Stimulated activated CD4-positive, alpha-beta T cell treated with anti-CD3 and anti-CD28 coated beads, Interleukin-2, amount 100 ng/mL, for 4 hours (primary cell): ENCODE measurements at places on chromosomes 3 and 15.

DNA sequence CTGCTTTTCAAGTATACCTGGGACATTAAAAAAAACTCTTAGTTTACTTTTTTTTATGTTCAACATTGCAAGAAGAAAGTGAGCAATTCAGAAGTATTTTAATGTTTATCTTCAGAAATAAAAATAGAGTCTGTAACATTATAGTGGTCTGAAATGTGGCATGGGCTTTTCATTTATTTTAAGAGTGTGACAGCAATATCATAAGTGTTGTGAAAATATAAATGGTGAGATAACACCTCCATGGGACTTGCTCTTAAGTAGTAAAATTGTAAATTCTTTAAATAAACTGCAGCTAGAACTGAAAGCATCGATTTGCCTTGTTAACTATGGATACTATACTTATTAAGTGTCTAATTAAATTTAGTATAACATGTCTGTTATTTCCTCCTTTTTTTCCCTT lies 48.8 kb upstream of the ZCWPW2 start:
- no peak for DNase-seq

DNA sequence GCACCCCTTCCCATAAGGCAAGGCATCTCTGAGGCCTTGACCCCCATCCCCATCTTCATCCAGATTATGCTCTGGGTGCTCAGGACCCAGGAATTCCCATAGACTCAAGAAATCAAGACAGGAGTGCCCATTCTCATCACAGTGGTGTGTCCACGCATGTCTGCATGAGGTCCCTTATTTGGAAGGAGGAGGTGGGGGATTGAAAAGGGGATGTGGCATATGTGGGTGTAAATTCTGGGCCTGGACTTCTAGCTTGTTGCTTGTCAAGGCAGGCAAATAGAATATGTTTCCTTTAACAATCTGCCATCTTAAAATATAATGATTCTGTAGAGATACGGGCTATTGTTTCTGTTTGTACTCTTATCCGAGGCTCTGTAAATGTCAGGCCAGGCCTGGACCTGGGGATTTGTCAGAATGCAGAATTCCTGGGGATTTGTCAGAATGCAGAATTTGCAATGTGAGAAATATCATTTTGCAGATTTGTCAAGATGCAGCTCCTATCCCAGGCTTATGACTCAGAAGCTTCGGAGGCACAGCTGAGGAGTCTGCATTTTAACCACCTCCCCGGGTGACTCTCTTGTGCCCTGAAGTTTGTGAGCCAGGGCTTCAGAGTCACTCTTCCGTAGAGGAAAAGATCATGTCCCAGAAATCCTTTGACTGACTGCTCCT lies 157.8 kb downstream of the SV2B start:
- DNase-seq = no peak

- DNase-seq = no peak
These were observed 63.7 kb upstream of the TPRG1 start for GRCh38 chr3:189108067-189108466.

DNA sequence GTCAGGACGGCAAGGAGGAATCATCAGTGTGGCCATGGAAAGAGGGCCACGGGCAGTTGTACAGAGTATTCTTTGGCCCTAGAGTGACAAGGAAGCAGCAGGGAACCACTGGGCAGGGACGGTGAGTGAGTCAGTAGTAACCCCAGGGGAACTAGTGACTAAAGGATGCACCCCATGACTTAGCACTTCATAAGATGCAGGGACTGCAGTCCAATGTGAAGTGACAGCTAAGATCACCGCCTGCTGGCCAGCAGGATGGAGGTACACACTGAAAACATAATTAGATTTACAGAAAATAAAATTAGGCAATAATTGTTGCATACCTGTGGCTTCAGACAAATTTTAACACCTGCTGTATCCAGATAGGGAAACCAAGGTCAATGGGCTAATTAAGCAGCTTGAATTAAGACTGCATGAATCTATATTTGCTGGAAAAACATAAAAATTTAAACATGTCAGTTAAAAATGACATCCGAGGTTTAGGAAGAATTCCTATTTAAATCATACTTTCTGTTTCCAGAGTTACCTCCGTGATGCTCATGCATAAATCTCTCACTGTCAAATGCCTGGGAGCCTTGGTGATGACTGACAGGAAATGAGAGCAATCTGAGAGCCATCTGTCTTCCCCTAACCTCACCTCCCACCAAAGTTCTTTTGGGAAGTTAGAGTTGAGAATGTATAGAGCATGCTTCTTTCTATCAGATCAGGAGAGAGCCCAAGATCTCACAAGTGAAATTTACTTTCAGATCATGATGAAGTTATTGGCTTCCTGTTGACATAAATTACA lies 56.5 kb downstream of the DCLK3 start:
- DNase-seq = no peak

DNA sequence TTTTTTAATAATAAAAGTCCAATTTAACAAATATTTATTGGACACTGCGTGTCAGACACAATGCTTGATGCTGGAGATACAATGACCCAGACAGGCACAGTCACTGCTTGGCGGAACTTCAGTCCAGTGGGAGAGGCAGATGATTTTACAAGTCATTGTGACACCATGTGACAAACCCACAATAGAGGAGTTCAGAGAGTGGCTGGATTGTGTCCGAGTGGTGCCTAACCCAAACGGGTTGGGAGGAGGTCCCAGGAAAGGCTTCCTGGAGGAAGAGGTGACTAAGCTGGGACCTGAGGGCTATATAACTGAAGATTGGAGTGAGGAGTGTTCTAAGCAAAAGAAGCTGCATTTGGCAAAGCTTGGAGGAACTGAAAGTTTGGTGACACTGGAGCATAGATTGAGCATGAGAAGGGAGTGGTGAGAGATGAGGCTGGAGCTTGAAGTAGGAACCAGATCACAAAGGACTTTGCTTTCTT lies 41.4 kb downstream of the CRTC3 start:
- no peak for DNase-seq

DNA sequence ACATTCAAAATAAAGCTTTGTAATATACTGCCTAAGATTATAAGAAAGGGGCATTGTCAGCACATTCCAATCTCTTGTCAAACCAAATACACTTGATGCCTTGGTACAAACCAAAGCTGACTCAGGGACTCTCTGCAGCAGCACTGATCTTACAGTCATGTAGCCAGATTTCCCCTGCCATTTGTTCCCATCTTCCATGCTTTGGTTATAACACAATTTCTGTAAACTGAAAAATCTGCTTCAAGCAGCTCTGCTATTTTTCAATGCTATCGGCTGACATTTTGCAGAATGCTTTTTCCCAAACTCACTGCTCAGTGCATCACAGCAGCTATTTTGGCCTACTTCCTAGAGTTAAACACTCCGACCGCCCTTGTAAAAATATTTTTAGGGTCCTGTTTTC lies 18.2 kb downstream of the PLOD2 start:
- DNase-seq = no peak

GRCh38 chr15:80342148-80342547 lies 62.0 kb upstream of the ARNT2 start:
- DNase-seq = no peak

GRCh38 chr15:76239786-76240185 lies 71.5 kb downstream of the ETFA start:
- DNase-seq = no peak

DNA sequence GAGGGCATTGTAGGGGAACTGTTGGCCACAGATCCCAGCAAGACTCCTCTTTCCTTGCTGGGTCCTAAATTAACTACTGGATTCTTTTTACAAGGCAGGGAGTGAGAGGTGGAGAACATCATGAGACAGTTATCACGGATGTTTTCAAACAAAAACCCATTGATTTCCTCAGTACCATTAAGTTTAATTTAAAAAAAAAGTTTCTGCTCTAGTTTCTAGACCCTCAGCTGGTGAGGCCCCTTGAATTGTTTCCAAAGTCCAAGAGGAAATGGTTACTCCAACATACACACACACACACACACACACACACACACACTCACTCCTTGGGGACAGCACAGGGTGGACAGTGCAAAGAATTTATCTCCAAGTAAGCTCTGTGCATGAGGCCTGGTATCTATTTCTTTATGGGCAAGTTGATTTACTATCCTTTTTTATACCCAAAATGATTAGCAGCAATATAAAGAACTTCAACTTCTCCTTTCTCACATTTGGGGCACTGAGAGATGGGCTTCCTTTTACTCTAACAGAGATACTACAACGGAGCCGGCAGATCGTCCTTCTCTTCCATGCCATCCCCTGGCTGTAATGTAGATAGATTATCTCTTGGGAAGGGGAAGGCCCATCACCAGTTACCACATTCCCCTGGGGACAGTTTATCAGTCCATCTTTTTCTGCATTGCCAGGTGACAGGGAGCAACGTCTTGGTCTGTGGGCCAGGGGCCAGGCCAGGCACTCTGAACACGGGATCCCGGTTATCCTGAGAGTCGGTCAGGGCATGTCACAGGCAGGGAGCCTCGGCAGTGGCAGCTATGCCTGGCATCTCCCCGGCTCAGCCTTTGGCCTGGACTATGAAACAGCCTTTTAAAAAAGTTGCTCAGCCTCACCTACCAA lies 54.7 kb downstream of the CORO2B start:
- no peak for DNase-seq

DNA sequence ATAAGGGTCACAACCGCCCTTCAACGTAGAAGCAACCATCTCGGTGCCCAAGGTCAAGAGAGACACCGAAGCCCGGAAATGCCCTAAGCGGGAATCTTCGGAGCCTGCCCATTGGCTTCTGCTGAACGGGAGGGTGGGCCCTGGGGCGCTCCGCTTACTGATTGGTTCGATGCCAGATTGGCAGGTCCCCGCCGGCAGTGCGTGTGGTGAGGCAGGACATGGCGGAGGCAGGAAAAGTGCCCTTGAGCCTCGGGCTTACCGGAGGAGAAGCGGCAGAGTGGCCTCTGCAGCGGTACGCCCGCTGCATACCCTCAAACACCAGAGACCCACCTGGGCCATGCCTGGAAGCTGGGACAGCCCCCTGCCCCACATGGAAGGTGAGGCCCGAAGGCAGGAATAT lies at the start of gene REC114:
TSS of gene REC114 (plus strand) at position 197 of the 400 bp plus-strand sequence. CDS start at position 219, 22 bp downstream.
- DNase-seq = no peak

DNA sequence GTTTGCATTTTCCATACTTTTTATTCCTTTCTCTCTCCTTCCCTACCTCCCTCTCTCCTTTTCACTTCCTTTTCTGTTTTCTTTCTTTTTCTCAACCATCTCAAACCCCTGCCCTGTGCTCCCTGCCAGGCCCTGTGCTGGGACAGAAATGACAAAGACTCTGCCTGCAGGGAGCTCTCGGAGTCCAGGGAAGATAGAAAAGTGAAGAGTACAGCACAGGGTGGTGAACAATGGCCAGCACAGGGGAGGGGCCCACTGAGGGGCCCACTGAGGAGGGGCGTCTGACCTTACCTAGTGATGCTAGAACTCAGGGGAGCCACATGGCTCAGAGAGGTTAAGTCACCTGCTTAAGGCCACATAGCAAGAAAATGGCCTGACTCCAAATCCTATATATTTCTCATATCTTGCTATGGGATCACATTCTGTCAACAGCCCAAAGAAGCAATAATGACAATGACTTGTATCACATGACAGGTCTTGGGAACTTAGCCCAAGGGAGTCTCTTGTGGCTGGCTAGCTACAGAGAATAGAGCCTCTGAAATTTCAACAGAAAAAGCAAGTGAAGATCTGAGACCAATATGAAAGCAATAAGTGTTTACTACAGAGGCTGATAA lies 44.3 kb upstream of the ATP2B2 start:
- no peak for DNase-seq

DNA sequence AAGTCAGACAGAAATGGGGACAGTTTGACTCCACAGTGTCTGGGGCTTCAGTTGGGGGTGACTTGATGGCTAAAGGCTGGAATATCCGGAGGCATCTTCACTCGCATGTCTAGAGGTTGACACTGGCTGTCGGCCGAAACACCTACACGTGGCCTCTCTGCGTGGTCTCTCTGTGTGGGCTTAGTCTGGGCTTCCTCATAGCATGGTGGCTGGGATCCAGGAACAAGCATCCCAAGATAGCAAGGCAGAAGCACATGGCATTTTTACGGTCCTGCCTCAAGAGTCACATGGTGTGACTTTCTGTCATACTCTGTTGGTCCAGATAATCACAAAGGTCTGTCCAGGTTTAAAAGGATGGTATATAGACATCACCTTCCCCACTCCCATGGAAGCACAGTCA lies 34.5 kb downstream of the MAGI1 start:
- no peak for DNase-seq

DNA sequence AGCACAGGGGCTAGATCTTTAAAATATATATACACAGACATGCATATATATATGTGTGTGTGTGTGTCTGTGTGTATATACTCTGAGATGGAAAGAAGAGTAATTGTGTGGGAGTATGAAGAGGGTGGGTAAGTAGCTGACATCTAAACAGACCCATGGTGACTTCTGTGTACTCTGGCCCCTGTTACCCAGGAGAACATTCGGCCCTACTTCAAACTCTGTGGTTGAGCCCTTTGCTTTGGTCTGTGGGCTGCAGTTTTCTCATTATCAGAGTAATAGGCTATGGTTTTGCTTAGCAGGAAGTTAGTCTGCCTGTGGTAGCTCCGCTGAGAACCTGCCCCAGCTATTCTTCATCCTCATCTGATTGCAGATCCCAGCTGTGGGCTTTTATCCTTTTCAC lies 141.4 kb downstream of the RBPMS2 start:
- no peak for DNase-seq

DNA sequence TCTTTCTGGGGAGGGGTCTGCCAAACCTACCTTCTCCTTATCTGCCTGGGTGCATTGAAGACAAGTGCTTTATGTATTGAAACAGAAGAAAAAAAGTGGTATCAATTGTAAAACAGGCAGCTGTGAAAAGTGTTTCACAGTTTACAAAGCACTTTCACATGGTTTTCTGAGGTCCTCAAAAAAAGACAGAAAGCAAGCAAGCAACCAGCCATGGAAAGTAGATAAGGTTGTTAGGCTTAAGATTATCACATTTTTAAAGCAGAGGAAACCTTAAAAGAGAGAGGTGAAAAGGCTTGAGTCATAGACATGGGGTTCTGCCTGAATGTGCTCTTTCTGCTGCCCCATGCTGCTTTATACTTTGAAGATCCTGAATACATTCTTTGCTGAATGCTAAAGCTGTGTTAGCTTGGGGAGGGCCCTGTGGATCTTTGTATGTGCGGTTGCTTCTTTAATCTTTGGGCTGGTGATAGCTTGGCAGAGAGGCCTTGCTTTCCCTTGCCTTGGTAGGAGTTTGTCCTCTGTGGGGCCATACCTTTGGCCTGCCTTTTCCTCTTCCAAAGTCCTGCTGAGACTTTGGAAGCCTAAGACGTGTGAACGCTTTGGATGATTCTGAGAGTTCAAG lies 2.6 kb downstream of the SMAD3 start:
- DNase-seq = no peak

DNA sequence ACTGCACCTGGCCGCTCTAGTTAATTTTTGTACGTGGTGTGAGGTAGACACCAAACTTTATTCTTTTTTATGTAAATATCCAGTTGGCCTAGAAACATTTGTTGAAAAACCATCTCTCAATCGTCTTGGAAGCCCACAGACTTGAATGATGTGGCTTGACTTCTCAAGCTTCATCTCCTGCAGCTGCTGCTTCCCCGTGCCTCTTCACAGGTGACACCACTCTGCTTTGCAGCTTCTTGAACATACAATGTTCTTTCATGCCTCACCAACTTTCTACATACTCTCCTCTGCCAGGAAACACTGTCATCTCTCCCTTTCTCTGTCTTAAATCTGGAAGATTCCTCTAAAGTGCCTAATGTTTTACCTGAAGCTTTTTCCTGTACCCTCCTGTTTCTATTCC lies 35.6 kb downstream of the MAP6D1 start:
- no peak for DNase-seq
